ENCODE measurements at places on chromosomes 6 and 20.
A peak's percentile ranks its signal among the peaks of the same experiment; 100 is the strongest.

- no peak for DNase-seq
These were observed 186.3 kb downstream of the OGFRL1 start for GRCh38 chr6:71474942-71475341.

- DNase-seq: no peak
These were observed 216.5 kb upstream of the CST7 start for GRCh38 chr20:24732599-24732998.

GRCh38 chr20:3672547-3673171 lies 9.2 kb downstream of the ADAM33 start:
- DNase-seq: no peak

DNA sequence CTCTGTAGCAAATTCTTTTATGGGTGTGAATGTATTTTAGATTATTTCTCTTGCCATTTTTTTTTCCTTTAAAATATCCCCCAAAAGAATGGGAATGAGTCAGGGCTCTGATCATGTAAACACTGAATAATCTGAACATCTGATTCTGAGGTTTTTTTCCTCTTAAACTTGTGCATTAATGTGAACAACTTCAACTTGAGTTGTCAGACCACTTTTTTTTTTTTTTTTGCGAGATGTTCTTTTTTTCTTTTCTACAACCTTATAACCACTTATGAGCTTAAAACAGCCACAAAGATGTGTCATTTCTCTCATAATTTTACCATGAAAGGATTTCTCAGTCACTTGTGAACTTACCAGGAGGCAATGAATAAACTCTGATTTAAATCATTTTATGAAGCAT lies 85.3 kb downstream of the TBC1D7 start:
- DNase-seq: peak; percentile 27

- DNase-seq: no peak
These were observed 48.6 kb downstream of the CHMP4B start for GRCh38 chr20:33859751-33860150.

- no peak for DNase-seq
These were observed 128.8 kb downstream of the PHF3 start for GRCh38 chr6:63764318-63764916.

DNA sequence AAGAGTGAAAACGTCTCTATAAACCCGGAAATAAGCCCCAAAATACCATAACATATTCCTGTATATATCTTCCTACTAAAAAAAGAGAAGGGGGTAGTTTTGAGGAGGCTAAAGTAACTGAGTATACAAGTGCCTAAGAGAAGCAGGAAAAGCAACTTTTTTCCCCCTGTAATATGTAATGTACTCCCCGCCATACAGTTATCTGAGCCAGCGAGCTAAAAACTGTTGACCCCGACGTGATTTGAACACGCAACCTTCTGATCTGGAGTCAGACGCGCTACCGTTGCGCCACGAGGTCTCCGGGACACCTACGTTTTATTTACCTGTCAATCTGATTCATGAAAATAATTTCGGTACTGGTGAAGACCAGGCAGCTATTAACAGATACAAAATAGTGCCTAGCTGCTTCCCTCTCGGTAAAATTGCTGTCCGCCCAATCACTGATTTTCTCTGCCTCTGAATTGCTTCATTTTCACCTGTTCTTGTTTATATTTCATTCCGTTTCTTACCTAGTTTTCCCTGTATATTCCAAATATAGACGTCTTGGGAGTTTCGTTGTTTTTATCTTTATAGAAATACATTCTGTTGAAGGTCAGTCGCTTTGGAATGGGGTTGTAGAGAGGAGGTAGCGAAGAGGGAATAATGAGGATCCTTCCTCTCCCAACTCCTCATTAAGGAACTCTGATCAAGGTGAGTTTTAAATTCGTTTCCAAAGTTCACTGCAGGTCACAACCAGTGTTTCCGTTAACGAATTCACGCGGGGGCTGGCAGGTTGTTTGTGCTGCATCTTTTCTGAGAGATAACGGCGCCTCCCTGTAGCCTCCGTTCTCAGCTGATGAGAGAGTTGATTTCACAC lies 33.6 kb upstream of the BTN3A2 start:
- no peak for DNase-seq

- no peak for DNase-seq
These were observed 79.3 kb upstream of the NAA20 start for GRCh38 chr20:19937651-19938420.

- no peak for DNase-seq
These were observed 25.3 kb upstream of the TTPAL start for GRCh38 chr20:44450281-44450889.

DNA sequence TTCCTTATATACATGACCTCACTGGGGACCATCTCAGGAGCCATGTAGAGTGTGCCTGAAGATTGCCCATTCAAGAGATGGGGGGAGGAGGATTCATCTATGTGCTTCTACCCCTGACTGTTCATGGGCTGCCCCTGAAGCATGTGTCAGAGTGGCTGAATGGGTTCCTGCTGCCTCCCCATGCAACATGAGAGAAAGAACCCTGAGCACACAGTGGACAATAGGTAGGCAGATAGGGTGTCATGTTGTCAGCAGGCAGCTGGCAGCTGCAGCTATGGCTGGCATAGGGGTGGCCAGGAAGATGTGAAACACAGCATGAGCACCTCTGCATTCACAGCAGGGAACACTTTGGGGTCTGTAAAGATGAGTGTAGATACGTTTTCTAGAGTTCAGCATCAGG lies 208.4 kb upstream of the CNR1 start:
- no peak for DNase-seq

DNA sequence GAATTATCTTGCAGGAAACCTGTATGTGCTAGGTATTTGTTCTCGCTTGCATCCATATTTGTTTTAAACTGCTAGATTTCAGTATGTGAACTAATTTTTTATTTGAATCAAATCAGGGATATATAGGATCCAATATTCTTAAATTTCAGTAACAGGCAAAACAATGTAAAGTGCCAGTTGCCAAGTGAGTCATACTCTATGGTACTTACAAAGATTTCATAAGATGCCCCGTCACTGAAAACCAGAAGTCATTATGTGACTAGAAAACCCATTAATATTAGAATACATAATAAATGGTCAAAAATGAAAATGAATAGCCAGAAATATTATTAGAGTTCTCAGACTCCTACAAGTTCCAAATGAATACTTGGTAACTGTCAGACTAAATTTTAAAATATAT lies 481.2 kb downstream of the TFAP2A start:
- no peak for DNase-seq

- no peak for DNase-seq
These were observed 44.7 kb downstream of the SLC35F1 start for GRCh38 chr6:117951783-117952182.

GRCh38 chr6:34143884-34144580 lies 1.9 kb downstream of the GRM4 start:
- no peak for DNase-seq
